ENCODE measurements at places on chromosomes 16 and 17.

DNA sequence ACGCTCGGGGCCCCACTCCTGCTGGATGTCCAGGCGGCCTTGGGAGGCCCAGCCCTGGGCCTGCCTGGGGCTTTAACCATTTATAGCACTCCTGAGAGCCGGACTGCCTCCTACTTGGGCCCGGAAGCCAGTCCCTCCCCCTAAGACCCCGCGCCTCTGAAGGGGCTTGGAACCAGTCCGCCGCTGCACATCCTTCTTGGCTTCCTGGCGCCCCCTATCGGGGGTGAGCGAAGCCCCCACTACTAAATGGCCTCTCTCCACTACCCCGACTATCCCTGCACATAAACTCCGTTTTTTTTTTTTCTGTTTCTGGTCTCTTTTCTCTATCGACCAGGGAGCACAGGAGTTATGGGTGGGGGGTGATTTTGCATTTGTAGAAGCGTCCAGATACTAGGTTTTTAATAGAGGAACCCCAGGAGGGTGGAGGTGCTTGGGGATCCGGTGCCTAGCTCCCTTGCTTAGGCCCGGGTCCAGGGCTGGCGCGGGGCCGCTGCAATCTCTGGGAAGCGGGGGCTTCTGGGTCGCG, 633 bp upstream of the NOL3 start:
- peak; percentile 67 for DNase-seq

DNA sequence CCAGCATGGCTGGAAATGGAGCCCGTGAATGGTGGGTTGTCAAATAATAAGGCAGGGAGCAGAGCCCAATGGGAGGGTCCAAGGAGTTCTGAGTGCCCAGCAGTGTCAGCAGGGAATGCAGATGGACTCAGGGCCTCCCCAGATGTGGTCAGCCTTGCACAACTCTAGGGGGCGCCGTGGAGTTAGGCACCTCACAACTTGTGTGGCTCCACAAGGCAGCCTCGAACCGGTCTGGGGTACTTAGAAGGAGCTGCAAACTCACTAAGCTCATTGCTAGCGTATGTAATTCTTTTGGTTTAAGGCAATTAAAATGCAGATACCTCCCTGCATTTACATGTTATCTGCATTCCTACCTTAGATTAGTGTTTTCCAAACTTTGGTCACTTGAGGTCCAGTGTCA, 18.1 kb downstream of the IRF8 start:
- DNase-seq: no peak

- DNase-seq: peak; percentile 81
Measured at GRCh38 chr16:2964475-2965336, 631 bp downstream of the KREMEN2 start.

DNA sequence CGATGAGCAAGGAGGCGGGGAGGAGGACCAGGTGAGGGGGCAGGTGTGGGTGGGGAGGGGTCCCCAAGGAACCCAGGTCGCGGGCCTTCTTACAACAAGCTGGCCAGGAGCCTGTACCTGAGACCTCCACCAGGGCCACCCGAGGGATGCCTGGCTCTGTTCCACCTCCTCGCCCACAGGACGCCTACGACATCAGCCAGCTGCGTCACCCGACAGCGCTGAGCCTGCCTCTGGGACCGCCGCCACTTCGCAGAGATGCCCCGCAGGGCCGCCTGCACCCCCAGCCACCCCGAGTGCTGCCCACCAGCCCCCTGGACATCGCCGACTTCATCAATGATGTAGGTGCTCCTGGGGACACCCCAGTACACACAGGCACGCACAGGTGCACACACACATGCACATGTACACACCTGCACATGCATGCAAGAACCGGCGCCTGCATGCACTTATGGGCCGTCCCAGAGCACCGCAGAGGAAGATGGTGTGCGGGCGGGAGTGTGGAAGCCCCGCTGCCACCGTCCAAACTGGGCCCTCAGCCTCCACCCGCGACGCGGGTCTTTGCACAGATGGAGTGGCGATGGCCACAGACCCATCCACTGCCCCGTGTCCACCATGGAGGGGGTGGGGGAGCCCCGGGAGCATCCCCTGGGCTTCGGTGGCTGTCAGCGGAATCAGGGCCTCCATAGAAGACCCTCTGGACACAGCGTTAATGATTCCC, 6.6 kb downstream of the SLC22A31 start:
- DNase-seq: no peak

GRCh38 chr17:50925296-50925891, 59.2 kb upstream of the TOB1 start:
- DNase-seq: no peak

- DNase-seq: no peak
Measured at GRCh38 chr16:14354561-14355351, 275.3 kb downstream of the PARN start.

DNA sequence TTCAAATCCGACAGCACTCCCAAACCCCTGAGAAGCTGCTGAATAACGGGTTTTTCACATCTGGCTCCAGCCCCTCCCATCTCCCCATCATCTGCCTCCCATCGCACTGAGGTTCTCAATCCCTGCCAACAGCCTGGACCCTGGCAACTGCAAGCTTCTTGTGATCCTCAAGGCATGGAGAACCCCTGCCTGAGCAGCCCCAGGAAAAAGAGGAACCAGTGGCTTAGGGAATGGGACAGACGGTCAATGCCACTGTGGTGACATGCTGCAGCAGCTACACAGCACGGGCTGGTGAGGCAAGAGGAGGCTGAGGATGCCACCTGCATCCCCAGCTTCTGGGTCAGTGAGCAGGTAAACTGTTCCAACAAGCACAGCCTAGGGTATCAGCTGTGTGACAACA, 3.3 kb upstream of the MBTPS1 start:
- DNase-seq: no peak

DNA sequence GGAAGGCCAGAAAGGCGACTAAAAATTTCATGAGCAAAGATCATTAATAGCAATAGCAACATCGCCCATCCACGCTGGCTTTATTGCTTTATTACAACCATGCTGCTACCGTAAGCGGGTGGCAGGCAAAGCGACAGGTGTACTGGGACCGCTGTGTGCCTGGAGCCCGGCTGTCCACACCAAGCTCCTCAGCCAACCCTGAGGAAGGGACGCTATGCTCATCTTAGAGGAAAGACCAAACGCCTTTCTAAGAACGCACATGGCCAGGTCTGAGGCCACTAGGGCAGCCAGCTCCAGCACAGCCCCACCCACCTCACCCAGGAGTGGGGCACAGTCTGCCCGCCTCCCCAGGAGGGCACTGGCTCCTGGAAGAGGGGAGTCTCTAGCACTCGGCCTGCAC, 28.0 kb downstream of the PEMT start:
- DNase-seq: no peak

DNA sequence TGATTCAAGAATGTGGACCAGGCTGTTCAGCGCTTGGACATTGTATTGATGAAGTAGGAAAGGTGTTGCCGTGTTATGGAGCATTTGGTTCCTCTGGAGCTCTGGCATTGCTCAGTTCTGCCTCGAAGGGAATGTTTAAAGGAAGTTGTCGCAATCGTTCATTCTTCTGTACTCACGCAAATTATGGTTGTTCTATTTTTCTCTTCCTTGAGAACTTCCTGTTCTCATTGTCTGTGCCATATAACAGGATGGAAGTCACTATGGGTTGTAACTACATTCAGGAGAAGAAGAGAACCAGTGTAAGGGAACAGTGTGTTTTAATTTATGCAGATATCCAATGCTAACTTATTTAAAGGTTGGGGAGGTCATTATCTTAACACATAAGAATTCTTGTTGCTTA, 13.0 kb downstream of the PCTP start:
- DNase-seq: no peak

- DNase-seq: no peak
Measured at GRCh38 chr17:67427424-67427823, 50.3 kb downstream of the PITPNC1 start.

DNA sequence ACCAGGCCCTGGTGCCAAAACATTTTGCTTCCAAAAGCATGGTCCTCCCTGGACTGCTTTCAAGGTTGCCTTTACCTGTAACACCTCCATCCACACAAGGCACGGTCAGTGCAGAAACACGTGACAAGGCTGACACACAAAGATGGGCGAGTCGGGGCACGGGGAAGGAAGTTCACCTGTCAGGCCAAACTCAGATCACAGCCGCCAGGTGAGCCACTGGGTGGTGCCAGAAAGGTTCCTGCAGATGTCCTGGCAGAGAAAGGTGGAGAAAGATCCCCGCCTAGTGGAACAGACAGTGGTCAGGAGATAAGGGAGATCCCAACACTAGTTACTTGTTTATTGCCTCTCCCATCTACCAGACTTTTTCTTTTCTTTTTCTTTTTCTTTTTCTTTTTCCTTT, 155.3 kb downstream of the AIPL1 start:
- DNase-seq: no peak

DNA sequence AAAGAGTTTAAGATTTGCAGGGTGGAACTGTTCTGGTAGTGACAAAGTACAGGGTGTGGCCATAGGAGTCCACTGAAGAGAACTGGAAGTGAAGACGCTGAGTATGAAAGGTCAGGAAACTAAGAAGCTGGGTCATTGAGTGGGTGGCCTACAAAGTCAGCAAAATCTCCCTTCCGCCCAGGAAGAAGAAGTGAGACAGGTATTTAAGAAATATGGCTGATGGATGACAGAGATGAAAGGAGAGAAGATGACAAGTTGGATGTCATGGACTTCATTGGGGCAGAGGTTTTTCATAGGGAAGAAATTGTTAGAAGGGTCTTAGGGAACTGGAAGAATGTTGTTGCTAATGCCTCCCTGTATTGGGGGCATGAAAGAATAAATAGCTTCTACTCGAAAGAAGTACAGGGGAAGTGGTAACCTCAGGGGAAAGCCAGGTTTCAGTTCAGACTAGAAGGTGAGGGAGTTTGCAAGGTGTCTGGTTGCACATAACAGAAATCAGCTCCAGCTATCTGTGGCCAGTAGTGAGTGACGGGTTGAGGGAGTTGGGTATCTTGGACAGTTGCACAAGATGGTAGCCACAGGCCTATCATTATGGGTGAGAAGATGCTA, 33.6 kb upstream of the MED13 start:
- DNase-seq: no peak

DNA sequence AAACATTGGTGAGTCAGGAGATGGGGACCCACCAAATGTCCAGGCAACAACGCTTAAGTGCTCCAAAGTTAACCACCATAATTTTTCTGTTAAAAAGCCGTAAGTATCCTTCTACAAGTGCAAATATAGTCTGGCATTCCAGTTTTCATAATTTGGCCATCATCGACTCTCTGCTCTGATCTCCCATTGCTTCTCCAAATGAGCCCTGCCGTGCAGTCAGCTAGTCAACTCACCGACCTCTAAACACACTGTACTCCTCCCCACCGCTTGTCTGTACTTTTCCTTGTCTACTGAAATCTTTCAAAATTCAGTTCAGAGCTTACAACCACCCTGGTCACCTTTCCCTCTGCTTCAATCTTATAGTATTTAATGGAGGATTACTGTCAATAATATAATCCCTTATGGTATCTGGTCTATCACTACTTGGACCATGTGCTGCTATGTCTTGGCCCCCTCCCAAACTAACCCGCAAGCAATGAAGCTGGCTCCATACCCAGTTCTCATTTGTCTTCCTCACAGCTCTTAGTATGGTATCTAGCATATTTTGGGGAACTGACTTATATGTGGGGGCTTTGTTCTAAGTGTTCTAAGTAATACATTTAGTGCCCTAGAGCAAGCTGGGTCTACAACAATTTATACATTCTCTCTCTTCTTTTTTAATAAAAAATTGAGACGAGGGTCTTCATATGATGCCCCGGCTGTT, 52.7 kb upstream of the SLC25A19 start:
- no peak for DNase-seq

DNA sequence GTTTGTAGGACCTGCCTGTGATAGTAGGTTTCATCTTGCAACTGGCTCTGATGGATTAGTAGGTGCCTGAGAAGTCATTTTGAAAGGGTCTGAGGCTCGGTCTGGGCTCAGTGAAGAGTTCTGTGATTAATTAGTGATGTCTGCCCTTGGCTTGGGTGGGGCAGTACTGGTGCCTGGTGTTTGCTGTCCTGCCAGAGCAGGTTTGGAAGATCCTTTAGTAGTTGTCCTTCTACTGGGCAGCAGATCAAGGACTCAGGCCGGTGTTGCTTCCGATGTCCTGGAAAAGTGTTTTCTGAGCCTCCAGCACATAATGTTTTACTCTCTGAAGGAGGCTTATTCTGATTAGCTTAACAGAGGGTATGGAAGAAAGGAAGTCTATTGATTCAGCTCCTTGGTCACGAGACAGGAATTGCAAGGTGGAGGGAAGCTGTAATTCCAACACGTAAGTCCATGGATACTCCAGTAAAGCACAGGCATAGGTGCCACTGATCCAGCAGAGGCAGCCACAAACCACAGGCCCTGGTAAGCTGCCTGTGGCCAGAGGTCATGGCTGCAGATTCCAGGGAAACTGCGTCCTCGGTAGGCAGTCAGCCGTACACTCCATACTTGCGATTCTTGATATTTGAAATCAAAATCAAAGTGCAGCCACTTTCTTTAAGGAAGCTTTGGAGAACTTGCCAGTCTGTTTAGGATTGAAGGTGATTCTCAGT, 18.7 kb downstream of the HLF start:
- DNase-seq: no peak

DNA sequence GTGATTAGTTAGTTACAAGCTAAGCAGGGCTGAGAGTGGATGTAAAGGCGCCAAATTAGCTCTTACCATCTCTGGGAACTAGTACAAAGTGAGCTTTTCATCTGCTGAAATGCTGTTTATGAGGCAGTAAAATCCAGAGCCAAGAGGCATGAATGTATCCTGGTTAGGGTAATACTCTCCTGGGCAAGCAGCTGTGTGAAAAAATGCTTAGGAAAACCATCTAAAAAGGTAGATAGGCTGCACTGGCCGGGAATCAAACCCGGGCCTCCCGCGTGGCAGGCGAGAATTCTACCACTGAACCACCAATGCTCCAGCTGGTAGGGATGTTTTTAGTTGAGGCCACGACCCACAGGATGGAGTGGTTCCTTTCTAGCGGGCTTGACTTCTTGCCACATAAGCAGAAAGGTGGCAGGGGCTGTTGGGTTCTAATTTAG, 23.0 kb downstream of the VAC14 start:
- DNase-seq: no peak

- peak; percentile 40 for DNase-seq
Measured at GRCh38 chr17:77153472-77153871, 12.7 kb downstream of the SEC14L1 start.

DNA sequence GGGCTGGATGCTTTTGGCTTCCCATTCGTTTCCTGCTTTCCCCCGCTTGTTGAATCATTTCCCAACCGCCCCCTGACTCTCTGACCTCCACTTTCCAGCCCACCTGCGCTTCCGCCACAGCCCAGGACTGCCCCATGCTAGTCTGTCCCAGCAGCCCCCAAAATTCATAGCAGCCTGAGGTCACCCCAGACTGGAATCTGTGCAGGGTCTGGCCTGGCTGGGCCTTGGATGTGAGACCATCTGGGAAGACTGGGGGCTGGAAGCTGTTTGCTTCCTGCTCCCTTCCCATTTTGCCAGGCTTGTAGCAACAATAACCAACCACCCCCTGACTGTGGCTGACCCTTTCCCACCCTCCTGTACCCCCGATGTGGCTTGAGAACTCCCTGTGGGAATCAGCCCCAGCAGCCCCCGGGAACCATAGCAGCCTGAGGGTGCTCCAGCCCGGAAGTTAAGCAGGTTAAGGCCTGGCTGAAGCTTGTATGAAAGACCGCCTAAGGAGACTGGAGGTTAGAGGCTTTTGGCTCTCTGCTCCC, 2290.8 kb downstream of the TP53TG3F start:
- no peak for DNase-seq

GRCh38 chr17:37110746-37111145, 162.0 kb downstream of the AATF start:
- DNase-seq: no peak
